Type B pancreatic cell (in vitro differentiated cells): ENCODE measurements at places on chromosomes 6 and 20. TPM values are rescaled to one million over a fixed set of nuclear protein-coding genes. Genes with fewer than 3 reads are reported as not detected.

The RRAGD gene
- total RNA-seq = 18.0 and 19.7 TPM in 2 replicates

The GSTA3 gene
- total RNA-seq = not detected in 2 replicates

The ARHGAP18 gene
- total RNA-seq = 9.2 and 12.0 TPM in 2 replicates

The BMP7 gene
- total RNA-seq = 115 and 287 TPM in 2 replicates

The SLC44A4 gene
- total RNA-seq = 8.8 and 10.6 TPM in 2 replicates

The PACRG gene
- total RNA-seq = 1.6 and 5.6 TPM in 2 replicates

The RNF39 gene
- 1.5 TPM in 2 replicates for total RNA-seq

The TXLNB gene
- 0.22 TPM in 1 of 2 replicates, not detected in the other for total RNA-seq

The BPIFA1 gene
- total RNA-seq = 0.69 and 0.97 TPM in 2 replicates

The BPIFB1 gene
- total RNA-seq = 1.8 and 10.9 TPM in 2 replicates

The MAP7 gene
- total RNA-seq = 17.8 and 45.4 TPM in 2 replicates

The DLL1 gene
- 4.2 and 11.7 TPM in 2 replicates for total RNA-seq

The IDH3B gene
- total RNA-seq = 85.6 and 101 TPM in 2 replicates
